GM19239 (cell line): ENCODE measurements at places on chromosomes 4 and X.

DNA sequence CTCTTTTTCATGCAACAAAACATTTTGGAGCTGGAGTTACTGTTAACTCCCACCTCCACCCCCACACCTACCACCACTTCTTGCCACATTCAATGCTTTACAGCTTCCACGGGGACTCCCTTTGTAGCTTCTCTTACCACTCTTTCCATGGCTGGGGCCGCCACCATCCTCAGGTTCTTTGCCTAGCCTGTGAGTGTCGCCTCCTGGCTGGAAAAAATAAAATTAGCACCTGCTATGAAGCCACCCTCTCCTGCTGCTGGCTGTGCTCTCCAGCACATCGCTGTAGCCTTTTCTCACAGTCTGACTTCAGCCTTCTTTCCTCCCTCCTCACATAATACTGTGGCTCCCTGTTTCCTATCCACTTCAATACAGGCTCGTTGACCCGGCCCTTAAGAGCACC is 114.4 kb downstream of the FRAS1 start:
- no peak for DNase-seq

- DNase-seq: no peak
These were observed 61.5 kb downstream of the TMEM131L start for GRCh38 chr4:153527690-153528089.

- no peak for DNase-seq
These were observed 1257.3 kb upstream of the DIAPH2 start for GRCh38 chrX:95427389-95427788.

GRCh38 chrX:118254611-118255010 is 91.3 kb upstream of the WDR44 start:
- peak; percentile 6 for DNase-seq

DNA sequence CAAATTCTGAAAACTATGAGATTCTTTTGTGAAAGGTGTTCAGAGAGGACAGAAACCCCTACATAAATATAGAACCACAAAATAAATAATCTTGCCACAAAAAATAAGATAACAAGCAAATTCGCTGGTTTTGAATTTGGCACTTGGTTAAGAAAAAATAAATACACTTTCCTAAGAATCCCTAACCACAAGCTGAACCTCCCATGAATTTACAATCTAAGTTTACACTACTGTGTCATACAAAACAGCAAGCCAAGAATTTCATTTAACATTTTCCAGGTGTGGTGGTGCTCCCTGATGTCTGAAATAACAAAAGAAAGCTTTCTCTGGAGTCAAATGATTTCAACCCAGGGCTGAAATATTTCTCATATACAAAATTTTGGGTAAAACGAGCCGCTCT is 121.0 kb downstream of the KCNIP4 start:
- DNase-seq: no peak

- no peak for DNase-seq
These were observed 54.1 kb downstream of the APBB2 start for GRCh38 chr4:41160012-41160789.

DNA sequence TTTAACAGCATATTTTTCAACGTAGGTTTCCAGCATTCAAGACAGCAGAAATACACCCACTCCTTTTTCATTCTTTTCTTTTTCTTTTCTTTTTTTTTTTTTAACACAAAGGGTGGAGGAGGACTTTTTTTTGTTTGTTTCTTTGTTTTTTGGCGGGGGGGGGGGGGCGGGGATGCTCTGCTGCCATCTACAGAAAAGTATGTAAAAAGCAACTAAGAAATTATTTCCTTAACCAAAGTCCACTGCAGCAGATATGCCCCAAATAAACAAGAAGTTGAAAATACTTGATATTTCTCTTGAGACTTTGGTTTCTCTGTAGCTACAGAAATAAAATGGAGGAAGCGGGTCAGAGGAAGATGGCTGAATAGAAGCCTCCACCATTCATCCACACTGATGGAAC is 63.2 kb upstream of the PBDC1 start:
- DNase-seq: no peak

- no peak for DNase-seq
These were observed 203.3 kb downstream of the NR3C2 start for GRCh38 chr4:148238811-148239493.

DNA sequence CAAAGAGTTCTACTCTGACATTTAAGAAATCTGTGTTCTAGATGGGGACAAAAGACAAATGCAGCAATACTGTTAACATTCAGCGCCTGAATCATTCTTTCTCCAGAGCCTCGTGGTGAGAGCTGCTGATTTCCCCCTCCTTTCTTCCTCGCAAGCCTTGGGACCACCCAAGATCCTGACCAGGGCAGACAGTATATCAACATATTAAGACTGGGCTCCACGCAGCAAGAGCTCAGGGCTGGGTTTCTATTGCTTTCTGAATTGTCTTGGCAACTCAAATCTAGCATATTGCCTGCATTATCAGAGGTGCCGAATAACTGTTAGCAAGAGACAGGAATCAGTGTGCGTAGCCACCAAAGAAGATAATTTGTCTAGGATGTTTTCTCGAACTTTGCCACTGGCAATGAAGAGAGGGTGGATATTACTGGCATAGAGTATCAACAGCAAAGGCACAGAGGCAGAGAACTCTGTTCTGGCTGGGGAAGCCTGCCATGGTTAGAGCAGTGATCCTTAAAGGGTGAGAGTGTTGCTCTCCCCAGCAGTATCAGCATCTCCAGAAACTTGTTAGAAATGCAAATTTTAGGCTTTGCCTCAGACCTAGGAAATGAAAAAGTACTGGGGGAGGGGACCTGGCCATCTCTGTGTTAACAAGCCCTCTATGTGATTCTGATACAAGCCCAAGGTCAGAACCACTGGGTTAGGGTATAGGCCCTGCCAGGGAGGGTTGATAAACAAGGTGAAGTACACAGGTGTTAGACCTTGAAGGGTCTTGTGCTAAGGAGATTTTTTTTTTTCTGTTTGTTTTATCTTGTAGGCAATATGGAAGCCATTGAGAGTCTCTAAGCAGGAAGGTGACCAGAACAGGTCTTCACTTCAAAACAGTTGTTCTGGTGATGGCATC is 46.2 kb upstream of the MID1IP1 start:
- DNase-seq: no peak

GRCh38 chrX:151801980-151802379 is 67.4 kb downstream of the CNGA2 start:
- DNase-seq: no peak

- no peak for DNase-seq
These were observed 106.4 kb downstream of the ABLIM2 start for GRCh38 chr4:8052160-8052691.

DNA sequence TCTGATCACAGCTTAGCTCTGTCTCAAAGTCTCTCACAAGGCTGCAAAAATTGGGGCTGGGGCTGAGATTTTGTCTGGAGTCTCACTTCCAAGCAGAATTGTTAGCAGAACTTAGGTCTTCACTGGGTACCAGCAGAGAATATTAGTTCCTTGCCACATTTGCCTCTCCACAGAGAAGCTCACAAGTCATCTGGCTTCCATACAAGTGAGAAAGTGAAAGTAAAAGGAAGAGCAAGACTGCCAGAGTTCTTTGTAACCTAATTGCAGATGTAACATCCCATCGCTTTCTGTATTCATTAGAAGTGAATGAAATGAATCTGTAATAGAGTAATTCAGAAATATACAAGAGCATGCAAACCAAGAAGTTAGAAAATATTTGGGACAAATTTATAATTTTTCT is 624.1 kb upstream of the GNPDA2 start:
- DNase-seq: no peak

- no peak for DNase-seq
These were observed 111.4 kb downstream of the SORBS2 start for GRCh38 chr4:185700630-185701029.

- DNase-seq: no peak
These were observed 119.4 kb upstream of the FAM9B start for GRCh38 chrX:9153300-9153699.

DNA sequence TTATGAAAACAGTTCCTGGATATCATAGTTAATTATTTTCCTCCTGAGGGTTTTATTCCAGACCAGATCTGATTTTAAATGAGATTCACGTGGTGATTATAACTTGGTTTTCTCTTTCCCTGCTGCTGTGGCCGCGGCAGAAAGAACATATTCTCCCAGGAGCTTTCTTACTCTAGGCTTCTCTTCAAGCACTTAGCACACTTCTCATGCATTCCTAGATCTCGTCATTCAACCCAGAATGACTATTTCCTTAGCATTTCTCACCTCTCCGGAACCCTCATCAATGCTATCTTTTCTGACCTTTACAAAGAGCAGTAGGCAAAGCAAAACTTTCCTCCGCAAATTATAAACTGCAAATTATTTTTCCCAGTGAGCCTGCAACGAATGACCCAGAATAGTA is 122.9 kb downstream of the GPAT3 start:
- DNase-seq: no peak

DNA sequence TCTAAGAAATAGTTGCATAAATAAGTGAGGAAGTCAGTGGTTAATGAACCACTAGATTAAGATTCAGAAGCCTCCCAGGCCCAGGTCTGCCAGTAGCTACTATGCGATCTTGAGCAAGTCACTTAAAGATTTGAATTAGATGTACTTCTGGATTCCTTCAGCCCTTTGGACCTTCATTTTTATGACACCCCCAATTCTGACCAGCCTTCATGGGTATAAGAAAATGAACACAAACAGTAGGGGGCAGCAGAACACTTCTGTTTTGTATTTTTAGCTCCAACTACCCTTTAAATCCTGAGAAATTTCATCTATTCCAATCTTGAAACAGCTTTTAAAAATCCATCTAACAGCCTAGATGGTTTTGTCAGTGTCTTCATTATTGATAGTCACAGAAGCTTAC is 19.0 kb downstream of the TMEM47 start:
- no peak for DNase-seq

DNA sequence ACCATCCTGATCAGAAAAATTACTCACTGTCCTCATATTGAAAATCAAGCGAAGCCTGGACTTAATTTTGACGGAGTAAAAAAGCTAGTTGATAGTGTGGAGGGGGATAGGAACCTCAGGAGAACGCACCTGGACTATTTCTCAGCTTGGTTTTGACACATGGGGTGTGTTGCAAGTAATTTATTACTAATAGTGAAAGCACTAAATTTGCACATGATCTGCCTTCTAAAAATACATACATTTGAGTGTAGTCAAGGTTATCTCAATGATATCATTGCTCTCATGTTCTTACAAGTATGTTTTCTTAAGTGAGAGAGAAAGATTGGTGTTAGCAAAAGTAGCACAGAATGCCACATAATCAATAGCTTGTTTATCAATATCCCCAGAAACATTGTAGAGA is 29.5 kb downstream of the LRIT3 start:
- DNase-seq: no peak

DNA sequence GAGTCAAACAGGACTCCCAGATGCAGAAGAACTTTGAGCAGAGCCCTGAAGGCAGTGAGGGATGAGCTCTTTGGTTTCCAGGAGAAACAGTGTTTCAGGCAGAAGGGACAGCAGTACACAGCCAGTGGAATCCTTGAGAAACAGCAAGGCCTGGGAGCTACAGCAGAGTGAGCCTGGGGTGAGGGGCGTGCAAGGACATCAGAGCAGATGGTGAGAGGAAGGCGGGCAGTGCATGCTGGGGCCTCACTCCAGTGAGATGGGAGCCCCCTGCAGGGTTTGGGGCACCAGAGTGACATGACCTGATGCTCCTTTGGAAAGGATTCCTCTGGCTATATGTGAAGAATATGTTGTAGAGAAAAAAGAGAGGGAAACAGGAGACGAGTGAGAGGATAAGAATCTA is 98.1 kb upstream of the EGFL6 start:
- DNase-seq: no peak

- DNase-seq: no peak
These were observed 63.8 kb downstream of the ARFIP1 start for GRCh38 chr4:152843481-152844090.
